GF-D8 (cell line): ENCODE measurements at places on chromosomes 6 and 20.

DNA sequence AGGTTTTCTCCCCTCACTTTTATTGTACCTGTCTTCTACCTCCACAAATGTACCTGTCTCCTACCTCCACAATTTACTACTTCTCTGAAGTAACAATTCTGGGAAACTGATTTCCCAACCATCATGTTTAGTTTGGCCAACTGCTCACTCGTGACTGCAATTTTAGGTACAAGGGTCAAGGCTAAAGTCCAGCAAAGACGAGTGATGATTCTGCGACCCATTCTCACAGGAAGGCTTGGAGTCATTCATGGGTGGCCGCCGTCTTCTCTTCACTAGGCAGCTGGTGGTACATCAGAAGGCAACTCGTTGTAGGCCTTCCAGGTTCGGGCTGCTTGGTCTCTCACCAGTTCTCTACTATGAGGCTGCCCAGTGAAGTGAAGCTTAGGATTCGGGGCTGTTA lies 483.8 kb upstream of the JARID2 start:
- DNase-seq = no peak

- no peak for DNase-seq
These were observed 121.1 kb downstream of the FOXA2 start for GRCh38 chr20:22462975-22463914.

DNA sequence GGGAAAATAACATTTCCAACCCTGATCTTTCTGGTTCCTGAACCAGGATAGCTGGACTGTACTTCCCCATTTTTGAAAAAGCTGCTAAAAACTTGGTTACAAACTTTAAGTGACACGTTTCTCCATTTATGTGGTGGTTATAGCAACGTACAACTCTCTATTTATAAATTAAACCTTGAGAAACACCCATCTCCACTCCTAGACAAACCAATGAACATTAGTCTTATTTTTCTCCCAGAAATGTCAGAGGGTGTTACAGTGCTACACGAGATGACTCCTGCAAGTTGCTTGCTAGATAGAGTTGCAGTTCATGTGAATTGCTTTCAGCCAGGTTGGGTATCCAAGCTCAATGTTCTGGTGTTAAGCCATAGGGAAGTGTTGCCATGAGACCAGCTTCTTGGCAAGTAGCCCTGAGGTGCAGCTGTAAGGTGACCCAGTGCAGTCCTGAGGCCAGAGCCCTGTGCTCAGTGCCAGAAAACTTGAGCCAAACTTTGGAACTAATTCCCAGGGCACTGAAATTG lies 51.3 kb upstream of the REV3L start:
- DNase-seq = peak; percentile 80

DNA sequence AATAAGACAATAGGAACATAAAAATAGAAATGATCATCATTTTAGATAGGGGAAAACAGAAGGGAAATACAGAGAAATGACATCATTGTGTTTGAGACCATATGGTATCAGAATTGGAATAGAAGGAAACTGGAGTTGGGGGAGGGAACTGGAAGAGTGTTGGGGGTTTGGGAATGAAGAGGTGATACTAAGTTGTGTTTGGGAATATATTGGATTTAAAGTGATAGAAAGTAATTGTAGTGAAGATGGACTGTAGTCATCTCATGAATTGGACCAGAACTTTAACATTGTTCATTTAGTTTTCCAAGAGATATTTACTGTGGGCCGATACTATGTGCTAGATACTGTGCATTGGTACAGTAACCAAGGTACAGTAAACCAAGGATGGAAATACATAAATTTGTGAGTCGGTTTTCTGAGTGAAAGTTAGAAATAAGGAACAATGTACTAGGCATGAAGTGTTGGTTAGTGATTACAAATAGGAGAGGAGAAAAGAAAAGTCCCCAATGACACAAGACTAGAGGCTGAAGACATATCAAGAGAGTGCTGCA lies 32.3 kb downstream of the KCNQ5 start:
- no peak for DNase-seq

DNA sequence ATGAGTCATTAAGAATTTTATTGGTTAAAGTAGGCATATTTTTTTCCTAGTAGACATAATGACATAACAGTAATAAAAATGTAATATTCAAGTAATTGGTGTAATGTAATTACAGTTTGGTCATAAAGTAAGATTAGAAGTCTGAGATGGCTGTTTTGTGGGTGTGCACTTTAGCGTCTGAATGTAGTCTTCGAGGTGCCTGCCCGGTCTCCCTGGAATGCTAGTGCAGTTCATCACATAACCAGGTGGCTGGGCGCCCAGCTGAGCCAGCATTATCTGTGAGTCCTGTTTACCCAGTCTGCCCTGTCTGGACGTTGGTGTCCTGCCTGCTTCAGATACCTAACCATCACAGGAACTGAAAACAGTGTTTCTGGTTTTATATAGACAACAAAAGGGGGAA lies 419.1 kb downstream of the CDC5L start:
- no peak for DNase-seq

- peak; percentile 98 for DNase-seq
These were observed 68.2 kb upstream of the SUPT3H start for GRCh38 chr6:45445749-45446549.

- DNase-seq = no peak
These were observed 1226.1 kb downstream of the GRIK2 start for GRCh38 chr6:102619585-102619984.

- DNase-seq = no peak
These were observed 12.9 kb downstream of the FARS2 start for GRCh38 chr6:5274231-5274630.

GRCh38 chr20:64193058-64193457 lies 28.8 kb downstream of the MYT1 start:
- no peak for DNase-seq

GRCh38 chr6:25872814-25873213 lies 1.2 kb downstream of the SLC17A3 start:
- DNase-seq = no peak
